B cell (primary cell): ENCODE measurements at places on chromosomes 3 and 15. TPM values are rescaled to one million over a fixed set of nuclear protein-coding genes. Genes with fewer than 3 reads are reported as not detected.

The RAMAC gene
- 7.7 and 10.2 TPM in 2 replicates for polyA plus RNA-seq

The AADACL2 gene
- polyA plus RNA-seq = not detected in 2 replicates

The LMAN1L gene
- 0.60 and 1.1 TPM in 2 replicates for polyA plus RNA-seq

The DNAJC19 gene
- polyA plus RNA-seq = 26.9 and 27.8 TPM in 2 replicates

The ICE2 gene
- 17.3 and 19.0 TPM in 2 replicates for polyA plus RNA-seq

The NR2E3 gene
- polyA plus RNA-seq = not detected in 2 replicates

The PLA2G4E gene
- polyA plus RNA-seq = not detected in 2 replicates

The ROPN1B gene
- not detected in 2 replicates for polyA plus RNA-seq

The CHST13 gene
- polyA plus RNA-seq = 0.07 and 0.09 TPM in 2 replicates

The MUC13 gene
- not detected in 2 replicates for polyA plus RNA-seq

The SAMD7 gene
- polyA plus RNA-seq = not detected in 2 replicates

The SUMF1 gene
- 7.3 and 10.3 TPM in 2 replicates for polyA plus RNA-seq

The AMT gene
- polyA plus RNA-seq = 44.0 and 51.1 TPM in 2 replicates

The SPINT1 gene
- polyA plus RNA-seq = 12.3 and 21.3 TPM in 2 replicates

The DUT gene
- polyA plus RNA-seq = 59.5 and 69.3 TPM in 2 replicates
